ENCODE measurements at places on chromosomes 5 and 9.

DNA sequence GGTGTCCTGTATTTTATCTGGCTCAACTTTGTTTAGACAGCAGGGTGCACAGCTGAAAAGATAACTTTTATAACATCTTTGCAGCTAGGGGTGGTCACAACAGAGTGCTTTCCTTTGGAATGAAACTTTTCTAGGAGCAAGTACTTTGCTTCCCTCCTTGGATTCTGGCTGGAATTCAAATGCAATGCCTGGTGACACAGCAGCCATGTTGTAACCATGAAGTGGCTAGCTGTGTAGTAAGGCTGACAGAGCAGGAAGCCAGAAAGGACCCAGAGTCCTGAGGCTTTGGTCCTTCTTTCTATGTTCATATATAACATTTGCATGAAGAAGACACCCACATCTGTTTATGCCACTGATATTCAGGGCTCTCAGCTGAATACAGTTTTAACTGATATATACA, 48.1 kb downstream of the TENT4A start:
- DNase-seq, result no peak

DNA sequence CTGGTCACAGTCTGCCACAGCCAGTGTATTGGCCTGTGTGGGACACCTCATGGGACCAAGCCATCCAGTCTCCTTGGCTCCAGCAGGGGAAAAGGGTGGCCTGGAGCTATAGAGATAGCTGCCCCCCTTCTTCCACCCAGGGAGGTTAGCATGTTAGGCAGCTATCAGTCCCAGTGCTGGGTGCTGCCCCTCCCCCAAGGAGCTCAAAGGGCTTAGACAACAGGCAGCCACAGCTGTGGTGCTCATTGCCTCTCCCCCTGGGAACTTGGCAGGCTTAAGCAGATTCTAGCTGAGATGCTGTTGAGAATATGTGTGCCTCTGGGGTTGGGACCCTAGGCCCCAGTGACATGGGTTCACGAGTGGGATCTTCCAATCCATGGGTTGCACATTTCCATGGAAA, 226.0 kb upstream of the PTGER4 start:
- no peak for DNase-seq

DNA sequence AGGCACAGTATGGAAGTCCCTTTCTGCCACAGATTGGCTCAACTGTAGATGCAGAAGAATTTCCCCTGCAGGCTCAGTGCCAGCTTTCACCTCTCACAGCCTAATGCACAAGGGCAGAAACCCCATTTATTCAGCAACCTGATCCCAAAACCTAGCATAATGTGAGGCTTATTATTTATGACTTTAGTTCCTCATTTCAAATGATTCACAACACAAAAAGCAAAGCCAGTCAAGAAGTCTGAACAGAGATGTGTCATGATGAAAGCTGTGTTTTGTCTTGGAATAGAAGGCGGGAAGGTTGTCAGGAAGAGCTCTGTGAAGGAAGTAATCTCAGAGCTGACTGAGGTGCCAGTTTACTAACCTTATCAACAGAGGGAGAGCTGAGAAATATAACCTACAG, 369.7 kb downstream of the LRRC70 start:
- DNase-seq, result no peak

GRCh38 chr9:105405514-105406131, 42.2 kb upstream of the FSD1L start:
- peak; percentile 23 for DNase-seq

DNA sequence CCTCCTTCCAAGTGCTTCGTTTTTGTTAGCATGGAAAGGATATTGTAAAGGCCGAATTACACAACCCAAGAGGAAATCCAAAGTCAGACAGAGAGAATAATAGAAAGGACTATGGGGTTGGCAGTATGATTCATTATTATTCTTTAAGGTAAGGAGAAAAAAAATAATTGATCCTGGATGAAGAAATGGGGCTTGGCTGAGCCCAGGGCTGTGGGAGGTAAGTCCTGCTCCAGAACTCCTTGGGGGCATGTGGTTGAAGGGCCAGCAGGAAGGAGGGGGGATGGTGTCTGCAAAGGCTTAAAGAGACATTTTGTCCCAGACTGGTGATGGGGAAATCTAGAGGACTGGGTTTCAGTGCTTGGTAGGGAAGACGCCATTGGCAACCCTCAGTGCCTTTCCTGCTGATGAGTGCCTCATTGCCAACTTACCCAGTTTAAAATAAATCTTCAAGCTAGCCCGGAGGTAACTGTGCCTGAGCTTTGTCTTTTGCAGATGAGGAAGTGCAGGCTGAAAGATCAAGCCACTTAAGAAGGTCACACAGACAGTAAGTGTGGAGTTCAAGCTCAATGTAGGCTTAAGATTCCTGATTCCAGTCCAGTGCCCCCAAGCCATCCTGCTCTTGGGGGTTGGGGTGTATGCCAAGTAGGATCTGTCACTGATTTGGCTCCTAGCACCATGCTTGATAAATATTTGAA, 30.2 kb downstream of the FOXI1 start:
- no peak for DNase-seq

DNA sequence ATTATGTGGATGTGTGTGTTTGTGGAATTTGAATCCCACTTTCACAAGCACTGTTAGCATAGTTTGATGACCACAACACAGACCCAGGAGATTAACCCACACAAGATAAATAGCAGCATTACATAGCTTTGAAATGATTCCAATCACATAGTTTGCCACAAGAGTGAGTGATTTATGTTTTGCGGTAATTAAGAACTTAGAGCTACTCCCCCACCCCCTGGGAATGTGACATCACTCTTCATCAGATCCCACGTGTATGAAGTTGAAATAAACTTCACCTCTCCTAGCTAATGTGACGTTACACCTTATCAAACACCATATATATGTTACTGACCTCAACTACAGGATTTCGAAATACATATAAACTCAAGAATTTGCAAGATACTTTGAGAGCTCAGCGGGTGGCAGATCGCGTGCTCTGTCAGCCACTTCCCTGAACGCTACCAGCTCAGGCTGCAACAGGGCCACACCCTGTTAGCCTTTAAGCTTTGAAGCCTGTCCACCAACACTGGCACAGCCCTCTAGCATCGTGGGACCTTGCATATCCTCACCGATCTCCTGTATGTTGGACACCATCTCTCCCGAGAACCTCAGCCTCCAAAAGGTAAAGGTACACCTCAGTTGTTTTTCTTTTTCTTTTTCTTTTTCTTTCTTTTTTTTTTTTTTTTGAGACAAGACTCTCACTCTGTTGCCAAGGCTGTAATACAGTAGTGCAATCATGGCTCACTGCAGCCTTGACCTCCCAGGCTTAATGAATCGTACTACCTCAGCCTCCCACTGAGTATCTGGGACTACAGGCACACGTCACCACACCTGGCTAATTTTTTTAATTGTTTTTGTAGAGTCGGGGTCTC, 1.7 kb upstream of the AGTPBP1 start:
- no peak for DNase-seq

GRCh38 chr9:98861781-98862504, 54.5 kb downstream of the GALNT12 start:
- no peak for DNase-seq

DNA sequence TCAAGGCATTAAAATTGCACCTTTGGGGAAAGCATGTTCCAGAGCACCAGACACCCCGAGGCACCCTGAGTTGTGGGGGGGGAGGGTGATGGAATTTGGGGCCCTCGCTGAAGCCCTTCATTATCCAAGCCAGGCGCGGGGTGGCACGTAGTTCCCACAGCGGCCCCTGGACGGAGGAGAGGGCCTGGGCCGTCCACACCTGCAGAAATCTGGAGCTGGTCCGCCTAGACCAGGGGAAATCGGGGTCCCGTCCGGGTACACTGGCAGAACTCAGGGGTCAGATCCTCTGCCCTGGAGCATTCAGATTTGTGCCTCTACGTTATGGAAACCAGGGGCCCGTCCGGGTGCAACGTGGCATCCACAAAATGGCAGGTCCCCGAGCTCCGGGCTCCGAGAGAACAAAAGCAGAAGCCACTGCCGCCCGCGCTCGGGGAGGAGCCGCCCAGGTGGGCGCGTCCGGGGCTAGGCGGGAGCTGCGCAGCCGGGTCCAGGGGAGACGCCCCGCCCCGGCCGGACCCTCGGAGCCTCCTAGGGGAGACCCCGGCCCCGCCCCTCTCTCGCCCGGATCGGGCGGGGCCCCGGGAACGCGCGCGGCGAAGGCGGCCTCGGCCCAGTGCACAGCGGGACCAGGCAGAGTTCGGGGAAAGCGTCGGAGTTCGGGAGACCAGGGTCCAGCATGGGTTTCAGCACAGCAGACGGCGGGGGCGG, at the start of gene PLEKHG4B:
Gene PLEKHG4B, plus strand, starts transcription at position 613 of the 708 bp plus-strand sequence. Its CDS starts 64 bp downstream, at position 677.
- DNase-seq, result no peak

DNA sequence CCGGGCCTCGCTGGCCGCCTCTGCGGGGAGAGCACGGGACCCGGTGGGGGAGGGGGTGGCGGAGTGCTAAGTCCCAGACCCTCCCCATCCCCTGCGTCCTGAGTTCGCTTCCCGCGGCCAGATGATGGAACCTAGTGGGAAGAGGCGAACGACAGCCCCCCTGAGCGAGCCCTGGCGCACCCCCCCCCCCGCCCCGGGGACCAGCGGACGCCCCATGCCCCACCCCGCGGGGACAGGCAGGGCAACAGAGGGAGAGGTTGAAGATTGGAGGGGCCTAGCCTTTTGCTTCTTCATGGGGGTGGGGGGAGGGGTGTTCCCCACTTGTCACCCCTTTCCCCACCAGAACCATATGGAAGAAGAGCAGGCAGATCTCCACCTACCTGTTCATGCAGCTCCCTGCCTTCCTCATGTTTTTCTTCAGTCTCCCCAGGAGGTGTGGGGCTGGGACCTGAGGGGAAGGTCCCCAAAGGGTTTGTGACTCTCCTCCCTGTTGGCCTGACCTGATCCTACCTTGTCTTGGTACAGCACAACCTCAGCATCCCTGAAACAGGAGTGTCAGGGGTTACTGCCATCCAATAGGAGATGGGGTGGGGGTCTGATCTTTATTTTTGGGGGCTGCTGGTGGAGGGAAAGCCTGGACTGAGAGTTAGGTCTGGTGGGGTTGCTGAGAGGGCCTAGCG, 485 bp downstream of the FAM53C start:
- no peak for DNase-seq

DNA sequence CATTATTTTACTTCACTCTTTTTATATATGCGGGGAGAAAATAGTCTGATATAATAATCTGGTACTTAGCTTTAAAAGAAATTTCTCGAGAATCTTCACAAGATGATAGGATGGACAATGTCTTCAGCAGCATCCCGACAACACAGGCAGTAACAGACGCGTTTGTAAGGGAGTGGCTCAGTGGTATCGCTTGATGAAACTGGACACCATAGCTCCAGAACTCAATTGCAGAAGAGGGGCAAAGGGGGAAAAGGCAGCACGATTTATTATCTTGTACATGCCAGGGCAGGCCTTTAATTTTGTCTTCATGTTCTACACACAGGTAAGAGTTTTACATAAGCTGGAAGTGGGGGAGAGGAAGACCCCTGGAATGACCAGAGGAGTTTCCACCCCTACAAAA, 15.7 kb downstream of the IL4 start:
- DNase-seq, result no peak

DNA sequence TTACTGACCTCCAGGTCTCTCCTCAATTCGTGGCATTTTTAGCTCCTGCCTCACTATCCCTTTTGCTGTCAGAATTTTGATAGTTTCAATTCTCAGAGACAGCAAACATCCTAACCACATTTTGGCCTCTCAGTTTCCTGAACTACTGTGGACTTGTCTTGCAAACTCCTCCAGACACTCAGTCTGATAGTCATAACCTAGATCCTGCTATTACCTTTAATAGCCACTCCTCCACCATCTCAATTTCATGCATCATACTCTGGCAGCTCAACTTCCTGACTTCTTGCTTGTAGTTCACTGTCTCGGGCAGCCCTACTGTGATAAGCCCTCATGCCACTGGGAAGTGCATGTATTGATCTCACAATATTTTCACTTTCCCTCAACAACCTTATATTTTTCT, 481.8 kb upstream of the CDH18 start:
- no peak for DNase-seq

DNA sequence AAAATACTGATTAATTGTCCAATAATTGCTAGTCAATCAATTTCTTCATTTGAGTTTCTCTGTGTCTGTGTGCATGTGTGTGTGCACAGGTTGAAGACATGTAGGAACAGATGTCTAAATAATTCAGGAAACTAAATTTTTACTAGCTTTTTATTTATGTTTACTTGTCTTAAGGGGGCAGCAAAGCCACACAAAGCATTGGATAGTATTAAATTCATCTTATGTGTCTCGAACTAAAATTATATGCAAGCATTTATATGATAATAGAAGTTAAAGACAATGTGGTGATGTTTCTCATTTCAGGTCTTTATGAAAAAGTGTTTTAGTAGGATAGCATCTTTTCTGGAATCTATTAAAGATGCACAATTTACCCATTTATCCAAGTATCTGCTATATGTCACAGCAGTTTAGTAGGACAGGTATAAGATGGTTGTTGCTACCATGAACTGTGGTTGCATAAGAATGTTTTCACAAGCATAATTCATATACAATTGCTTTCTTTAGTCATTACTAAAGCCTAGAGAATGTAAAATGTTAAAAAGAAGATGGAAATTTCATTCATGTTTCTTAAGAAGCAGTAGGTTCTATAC, 784.6 kb upstream of the NUDT12 start:
- DNase-seq, result no peak

DNA sequence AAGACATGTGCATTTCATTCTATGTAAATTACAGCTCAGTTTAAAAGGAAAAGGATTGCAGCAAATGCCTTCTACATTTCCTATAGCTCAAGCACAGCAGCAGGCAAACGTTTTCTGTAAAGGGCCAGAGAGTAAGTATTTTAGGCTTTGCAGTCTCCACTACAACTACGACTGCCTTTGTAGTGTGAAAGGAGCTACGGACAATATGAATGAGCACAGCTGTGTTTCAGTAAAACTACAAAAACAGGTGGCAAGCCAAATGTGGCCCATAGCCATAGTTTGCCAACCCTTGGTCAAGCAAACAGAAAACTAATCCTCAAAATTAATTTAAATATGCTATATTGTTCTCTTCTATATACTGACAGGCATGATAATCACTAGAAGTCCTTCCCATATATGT, 7.2 kb downstream of the PTBP3 start:
- DNase-seq, result no peak

DNA sequence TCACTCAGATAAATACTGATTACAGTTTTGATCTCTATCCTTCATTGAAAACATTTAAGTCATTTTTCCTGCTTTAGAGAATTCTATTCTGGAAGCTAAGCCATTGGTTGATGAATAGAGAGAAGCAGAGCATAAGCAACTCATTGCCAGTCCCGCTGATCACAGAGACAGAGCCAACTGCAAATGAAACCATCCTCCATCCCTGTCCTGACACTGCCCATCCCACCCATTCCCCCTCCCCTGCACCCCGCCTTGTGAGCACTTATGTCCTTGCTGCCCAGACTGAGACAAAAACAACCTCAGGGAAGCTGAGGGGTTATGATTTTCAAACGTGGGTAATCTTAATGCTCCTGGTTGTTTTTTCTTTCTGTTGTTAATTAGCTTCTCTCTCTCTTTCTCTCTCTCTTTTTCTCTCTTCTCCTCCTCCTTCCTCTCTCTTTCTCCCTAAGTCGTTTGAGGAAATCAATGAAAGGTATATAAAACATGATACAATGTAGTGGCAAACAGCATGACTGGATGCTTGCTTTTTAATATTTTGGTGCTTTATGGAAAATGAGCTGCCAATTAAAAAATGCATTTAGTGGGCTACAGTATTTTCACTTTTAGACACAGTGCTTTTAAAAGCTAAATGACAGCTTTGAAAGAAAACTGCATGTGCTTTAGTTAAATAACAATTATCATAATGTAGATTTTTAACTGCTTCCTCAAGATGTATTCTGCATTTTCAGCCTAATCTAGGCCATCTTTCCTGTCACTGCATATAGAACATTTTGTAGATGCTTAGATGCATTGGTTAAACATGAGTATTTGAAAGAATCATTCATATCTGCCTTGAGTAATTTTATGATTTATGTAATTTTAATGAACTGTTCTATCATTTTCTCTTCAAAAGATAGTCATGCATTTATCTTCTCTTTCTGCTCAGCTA, 57.3 kb downstream of the CMYA5 start:
- DNase-seq, result no peak

GRCh38 chr5:114192108-114192507, 169.8 kb upstream of the KCNN2 start:
- no peak for DNase-seq

Data from stimulated activated CD8-positive, alpha-beta memory T cell treated with anti-CD3 and anti-CD28 coated beads, Interleukin-4, amount 100 ng/mL, for 1 hour (primary cell).